Posterior cingulate gyrus (tissue), 11 donors: ENCODE measurements at places on chromosomes 16 and 17.

DNA sequence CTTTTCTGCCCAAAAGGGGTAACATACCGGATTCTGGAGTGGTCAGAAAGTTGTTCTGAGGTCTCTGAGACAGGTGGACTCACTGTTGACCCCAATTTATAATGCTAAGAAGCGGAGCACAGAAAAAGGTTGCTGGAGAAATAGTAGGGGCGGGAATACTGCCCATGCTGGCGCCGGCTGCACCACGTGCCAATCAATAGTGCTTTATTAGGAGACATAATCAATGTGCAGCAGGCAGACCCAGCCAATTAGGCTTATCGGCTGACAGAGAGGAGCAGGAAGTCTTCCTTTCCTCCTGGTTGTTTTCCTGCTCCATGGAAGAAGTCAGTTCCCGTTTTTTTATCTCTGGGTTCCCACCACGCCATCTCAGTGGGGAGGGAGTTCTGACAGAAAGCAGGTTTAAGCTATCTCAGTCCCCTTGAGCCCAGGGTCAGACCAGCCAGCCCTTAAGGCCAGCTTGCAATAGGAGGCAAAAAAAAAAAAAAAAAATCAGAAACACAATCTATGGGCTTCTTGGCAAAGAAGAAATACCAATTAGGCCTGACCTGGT, 68.2 kb upstream of the IRX6 start:
- DNase-seq, result no peak

DNA sequence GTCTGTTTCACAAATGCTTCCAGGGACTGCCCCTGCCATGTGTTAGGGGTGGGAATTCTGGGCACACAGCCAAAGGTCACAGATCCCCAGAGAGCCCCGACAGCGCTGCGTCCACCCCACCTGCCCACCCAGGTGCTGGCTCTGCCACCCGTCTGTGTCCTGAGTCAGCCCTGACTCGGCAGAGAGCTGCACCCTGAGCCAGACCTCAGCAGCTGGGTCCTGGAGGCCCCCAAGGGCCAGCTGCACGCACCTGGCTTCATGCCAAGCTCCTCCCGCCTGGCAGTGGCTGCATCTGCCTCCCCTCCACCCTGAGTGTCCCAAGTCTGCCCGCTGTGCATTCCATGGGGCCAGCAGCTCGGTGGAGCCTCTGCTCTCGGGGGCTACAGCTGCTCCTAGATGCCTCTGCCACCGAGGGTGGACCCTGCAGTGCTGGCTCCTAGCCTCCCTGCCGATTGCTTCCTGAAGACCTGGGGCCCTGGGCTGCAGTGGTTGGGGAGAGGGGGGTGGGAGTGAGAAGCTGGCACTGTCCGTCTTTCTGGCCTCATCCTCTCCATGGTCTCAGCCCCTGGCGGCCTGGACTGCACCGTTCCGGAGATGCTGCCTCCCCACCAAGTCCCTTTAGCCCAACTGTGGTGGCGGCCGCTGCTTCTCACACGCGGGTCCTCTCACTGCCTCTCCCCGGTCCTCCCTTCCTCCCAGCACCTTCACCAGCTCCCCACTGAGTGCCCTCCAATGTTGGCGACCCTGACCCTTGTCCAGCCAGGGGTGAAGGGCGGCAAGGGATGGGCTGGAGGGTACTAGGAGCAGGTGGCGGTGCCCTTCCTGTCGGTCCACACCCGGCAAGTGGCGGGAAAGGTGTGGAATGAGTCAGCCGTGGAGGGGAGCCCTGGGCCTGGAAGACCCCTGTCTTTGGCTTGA, 3.0 kb downstream of the SECTM1 start:
- DNase-seq, result no peak

GRCh38 chr17:61575352-61575975, 15.6 kb downstream of the NACA2 start:
- no peak for DNase-seq

GRCh38 chr16:59192551-59193199, 458.6 kb upstream of the GOT2 start:
- DNase-seq, result no peak

GRCh38 chr17:68246271-68247028, 1.4 kb upstream of the AMZ2 start:
- DNase-seq, result no peak

- DNase-seq, result no peak
Observed at GRCh38 chr17:38545531-38546225, 60.1 kb downstream of the SRCIN1 start.

- DNase-seq, result no peak
Observed at GRCh38 chr16:29806099-29806579, at the start of gene MAZ. Gene MAZ, plus strand, starts transcription at chr16:29806529. Its CDS starts 173 bp downstream, at chr16:29806702.

- no peak for DNase-seq
Observed at GRCh38 chr17:72997559-72997958, 94.9 kb downstream of the SLC39A11 start.

GRCh38 chr16:82835487-82836155, 208.9 kb downstream of the CDH13 start:
- no peak for DNase-seq

GRCh38 chr16:27500801-27501200, 48.9 kb downstream of the GTF3C1 start:
- no peak for DNase-seq

- no peak for DNase-seq
Observed at GRCh38 chr17:77164483-77165091, 23.8 kb downstream of the SEC14L1 start.

DNA sequence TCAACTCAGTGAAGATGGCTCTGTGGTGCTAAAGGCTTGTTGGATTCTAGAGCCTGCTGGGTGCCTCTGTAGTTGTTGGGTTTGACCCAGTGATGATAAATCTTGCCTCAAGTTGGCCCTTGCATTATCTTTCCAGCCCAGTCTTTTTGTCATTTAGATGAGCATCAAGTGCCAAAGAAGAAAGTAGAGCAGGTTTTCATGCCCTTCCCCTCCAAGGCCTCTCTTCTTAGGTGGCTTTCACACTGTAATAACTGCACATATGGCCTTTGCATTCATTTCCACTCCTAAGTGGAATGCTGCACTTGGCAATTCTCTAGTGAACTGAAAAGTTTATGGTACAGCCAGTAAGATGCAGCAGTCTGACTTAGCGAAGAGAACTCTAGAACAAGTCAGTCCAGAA, 165.1 kb downstream of the PHKB start:
- DNase-seq, result no peak

DNA sequence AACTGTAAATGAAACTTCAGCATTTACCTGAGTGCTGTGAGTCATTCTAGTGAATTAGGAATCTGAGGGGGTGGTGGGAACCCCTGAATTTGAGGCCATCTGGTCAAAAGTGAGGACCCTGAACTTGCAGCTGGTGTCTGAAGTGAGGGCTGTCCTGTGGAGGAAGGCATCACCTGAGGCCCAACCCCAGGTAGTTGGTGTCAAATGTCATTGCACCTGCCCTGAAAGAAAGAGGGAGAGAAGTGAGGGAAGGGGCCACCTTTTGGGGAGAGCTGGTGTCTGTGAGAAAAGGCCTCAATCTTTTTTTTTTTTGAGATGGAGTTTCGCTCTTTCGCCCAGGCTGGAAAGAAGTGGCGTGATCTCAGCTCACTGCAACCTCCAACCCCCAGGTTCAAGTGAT, 12.5 kb upstream of the PRPSAP1 start:
- no peak for DNase-seq

GRCh38 chr17:39081851-39082250, 69.6 kb downstream of the PLXDC1 start:
- no peak for DNase-seq

- DNase-seq, result no peak
Observed at GRCh38 chr17:27601069-27601974, 29.7 kb upstream of the LGALS9 start.

GRCh38 chr17:45092911-45093430, 31.9 kb downstream of the NMT1 start:
- peak; percentile 83 for DNase-seq

GRCh38 chr16:81796035-81796434, 16.9 kb downstream of the PLCG2 start:
- no peak for DNase-seq

DNA sequence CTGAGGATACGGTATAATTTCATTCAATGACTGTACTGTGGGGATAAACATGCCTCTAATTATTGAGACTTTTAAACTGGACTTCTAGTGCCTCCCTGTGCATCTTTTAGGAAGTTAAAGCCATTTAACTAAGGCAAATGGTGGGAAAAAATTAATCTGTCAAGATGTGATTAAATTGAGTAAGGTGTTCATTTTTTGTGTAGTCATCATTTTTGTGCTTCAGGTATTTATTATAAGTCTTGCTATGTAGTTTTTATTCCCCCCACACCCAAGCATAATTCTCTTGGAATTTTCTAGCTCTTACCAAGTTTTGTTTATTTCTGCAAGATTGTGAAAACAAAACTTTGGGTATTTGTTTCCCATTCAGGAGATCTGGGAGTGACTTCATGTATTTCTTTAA, 10.2 kb downstream of the TAF15 start:
- no peak for DNase-seq

- no peak for DNase-seq
Observed at GRCh38 chr16:7990626-7991260, 599.6 kb downstream of the TMEM114 start.

DNA sequence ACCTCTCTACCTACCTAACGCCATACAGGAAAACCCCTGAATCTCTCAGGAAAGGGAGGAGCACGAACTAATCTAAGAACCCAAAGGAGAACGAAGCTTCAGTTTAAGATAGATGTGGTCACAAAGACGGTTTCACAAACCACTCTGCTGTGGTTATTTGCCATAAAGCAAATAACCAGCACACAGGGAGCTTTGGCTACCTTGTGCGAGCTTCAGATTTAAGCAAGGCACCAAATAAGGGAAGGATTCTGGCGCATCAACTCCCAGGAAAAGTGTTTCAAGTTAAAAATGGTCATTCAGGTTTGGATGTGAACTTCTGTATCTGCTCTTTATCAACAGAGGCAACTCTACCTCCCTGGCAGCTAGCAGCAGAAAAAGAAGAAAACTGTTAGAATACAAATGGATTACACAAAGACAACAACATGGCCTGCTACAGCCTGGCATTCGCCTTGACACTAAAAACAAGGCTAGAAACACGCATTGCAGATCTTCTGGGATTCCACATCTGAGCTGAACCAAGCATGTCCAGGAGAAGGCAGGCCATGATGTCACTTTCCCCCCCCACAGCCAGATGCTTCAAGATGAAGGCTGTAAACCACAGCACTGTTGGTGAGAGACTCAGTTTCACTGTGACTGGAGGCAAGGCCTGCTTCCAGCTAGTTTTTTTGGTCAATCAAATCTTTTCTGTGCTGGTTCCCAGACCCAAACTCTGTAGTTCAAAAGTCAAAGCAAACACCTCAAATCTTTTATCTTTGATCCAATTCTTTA, 43.6 kb downstream of the SMG6 start:
- no peak for DNase-seq

DNA sequence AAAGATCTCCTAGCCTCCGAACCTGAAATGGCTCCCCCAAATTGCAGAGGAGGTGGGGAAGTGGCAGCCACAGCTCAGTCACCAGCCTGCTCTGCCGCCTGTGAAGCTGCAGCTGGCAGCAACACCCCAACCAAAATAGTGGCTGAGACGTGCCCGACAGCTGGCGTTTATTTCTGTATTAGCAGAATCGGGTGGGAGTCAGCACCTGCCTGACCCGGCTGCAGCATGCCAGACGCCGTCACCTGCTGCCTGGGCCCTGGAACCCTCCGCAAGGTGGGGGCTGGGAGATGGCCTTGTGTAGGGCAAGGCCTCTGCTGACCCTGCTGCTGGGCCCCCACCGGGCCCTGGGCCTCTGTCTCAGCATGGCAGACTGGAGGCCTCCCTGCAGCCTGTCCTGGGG, 17.5 kb upstream of the PABPN1L start:
- DNase-seq, result no peak

- DNase-seq, result peak; percentile 85
Observed at GRCh38 chr16:87383505-87384161, at the start of gene FBXO31. Gene FBXO31, minus strand, starts transcription at chr16:87383776. Its CDS starts 32 bp downstream, at chr16:87383744.

GRCh38 chr16:19717314-19717713, 713 bp downstream of the KNOP1 start:
- DNase-seq, result no peak

DNA sequence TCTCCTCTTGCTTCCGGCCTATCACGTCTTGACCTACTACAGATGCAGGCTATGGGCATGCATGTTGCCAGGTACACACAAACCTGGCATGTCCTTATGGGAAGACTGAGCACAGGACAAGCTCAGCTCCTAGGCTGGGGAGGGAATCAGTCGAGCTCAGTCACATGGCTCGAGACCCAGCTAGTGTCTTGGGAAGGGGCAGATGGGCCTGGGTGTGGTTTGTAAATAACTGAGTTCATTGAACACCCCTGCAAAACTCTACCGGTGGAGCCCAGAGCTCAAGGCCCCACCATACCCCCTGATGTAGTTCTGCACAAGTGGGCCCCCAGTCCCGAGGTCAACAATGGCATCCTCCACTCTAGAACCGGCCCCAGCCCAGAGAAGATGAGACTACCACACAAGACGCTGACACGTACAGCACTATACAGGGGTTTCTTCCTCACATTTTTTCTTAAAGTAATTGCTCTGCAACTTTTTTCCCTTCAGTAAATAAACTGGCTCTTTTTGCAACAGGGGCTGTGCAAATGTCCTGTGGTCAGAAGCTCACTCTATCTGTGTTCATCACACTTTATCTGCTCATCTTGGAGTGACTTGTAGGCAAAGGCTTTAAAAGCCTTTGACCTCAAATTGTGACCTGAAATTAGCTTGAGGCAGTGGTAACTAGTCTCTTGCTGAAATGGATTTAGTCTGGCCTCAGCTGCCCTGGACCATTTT, 22.9 kb downstream of the ZNHIT3 start:
- no peak for DNase-seq

DNA sequence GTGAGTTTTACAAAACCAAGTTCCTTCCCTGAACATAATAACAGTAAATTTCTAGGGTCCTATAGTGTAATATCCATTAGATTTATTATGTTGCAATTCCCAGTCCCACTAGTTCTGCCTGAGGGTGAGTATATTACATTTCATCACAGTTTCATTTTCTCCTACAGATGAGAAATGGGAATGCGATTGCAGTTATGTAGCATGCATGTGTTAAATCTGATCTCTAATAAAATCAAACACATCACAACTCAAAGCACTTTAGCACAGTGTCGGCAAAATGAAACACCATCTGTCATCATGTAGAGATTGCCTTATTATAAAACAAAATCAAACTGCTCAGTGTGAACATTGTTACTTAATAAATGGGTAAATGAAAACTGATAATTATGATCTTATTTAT, 180.5 kb upstream of the TOX3 start:
- DNase-seq, result no peak

DNA sequence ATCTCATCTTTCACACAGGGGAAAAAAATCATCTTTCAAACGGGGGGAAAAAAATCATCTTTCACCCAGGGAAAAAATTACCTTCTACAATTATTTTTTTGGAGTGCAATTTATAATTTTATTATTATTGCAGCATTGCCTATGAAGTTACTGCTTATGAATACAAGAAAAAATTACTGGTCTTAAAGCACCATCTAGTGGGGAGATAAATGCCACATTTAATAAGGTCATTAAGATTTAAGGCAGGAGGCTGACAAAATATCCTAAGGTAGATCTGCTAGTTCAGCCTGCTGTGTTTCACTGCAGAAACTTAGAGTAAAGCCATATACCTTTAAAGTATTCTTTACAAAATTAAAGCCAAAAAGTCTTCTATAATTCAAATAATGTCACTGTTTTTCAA, 13.7 kb downstream of the SHCBP1 start:
- DNase-seq, result no peak

- no peak for DNase-seq
Observed at GRCh38 chr17:7094652-7095019, 14.6 kb upstream of the CLEC10A start.
